SHP77 treated with DMSO at 0.1 percent for 48 hours (cell line): ENCODE measurements at places on chromosomes 6 and 20.

DNA sequence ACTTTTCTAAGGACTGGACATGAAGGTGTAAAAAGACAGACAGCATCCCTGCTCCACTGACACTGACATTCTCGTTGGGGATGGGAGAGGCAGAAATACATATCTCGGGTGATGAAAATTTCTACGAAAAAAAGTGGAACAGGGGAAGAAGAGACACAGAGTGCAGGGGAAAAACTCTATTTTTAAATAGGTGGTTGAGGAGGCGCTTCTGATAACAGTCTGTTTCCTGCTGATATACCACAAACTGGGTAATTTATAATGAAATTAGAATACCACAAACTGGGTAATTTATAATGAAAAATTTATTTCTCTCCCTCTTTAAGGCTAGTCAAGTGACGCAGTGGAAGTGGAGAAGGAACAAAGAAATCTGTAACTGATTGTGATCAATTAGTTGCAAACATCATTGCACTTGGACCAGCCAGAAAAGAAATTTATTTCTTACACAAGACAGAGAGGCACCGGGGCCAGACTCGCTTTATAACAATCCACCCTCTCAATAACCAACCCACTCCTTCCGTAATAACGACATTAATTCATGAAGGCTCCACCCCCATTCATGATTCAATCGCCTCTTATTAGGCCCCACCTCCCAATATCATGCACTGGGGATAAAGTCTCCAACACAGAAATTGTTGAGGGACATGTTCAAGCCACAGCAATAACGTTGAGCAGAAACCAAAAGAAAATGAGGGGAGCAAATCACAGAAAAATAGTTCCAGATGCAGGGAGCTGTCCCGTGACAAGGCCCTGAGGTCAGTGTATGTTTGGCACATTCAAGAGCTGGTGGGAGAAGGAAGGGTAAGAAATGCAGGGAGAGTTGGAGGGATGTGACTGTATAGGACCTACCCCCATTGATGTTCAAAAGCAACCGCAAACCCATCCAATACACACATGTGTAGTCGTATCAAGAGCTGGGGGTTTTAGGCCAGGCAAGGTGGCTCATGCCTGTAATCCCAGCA, 6.6 kb upstream of the SRSF6 start:
- no peak for DNase-seq

GRCh38 chr6:107179004-107179403, 63.7 kb upstream of the BEND3 start:
- DNase-seq, result no peak

DNA sequence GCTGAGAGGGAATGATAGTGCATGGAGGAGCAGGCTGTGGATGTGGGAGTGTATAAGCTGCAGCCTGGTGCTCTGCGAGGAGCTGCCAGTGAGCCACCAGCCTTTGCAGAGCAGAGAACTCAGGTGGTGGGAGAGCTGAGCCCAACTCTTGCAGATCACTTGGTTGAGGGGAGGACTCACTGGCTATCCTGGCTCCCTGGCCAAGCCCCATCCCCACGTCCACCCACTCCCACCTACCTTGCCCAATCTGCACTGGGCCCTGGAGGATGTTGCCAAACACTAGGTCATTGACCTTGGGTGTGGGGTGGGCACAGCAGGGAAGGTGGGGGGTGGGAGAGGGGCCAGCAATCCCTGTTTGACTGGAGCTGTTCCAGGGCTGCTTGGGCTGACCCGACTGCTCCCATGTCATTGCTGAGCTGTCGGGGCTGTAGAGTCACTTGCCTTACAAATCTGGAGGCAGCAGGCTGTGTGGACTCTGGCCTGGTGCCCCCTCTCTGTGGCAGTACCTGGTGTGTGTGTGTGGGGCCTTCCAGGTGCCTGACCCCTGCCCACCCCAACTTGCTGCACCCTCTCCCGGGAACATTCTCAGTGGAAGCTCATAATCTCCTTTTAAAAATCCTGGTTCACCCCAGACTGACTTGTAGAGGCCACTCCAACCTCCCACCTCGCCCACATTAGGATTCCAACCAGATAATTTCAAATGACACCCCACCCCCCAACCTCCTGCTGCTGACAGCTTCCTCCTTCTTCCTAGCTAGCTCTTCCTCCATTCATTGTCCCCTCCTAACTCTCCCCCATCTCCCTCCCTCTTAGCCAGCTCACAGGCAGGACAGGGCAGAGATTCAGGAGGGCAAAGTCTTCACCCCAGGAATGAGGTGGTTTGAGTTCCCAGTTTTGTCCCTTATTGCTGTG, 162.3 kb downstream of the MRPL14 start:
- no peak for DNase-seq

- peak; percentile 41 for DNase-seq
These were observed 90.4 kb downstream of the CARMIL1 start for GRCh38 chr6:25369433-25370177.

DNA sequence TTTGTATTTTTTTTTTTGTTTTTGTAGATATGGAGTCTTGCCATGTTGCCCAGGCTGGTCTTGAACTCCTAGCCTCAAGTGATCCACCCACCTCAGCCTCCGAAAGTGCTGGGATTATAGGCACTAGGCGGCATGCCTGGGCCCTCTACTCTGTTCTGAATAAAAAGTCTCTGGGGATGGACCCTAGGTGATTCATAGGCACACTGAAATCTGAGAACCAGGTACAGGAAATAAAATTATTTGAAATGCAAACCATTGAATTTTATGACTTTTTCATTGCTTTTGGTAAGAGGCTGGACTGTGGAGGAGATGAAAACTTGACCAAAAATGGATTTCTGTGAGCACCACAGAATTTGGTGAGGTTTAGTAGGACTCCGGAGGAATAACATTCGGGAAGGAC, 117.5 kb downstream of the PRIM2 start:
- no peak for DNase-seq

DNA sequence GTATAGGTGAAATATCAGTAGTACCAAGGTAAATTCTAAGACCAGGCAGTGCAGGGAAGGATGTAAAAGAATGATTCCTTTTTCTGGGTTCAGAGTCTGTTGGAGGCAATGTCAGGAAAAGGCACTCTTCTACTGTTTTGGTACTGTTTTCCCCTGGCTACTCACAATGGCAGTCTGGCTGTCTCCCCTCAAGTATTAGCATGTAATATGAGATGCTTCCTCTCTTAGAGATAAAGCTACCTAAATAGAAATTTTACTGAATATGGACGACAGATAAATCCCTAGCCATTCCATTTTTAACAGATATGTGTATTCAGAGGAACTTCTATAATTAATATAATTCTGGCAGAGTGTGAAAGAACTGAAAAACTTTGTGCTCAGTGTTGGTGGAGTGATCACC, 3.5 kb downstream of the RNF8 start:
- DNase-seq, result no peak

DNA sequence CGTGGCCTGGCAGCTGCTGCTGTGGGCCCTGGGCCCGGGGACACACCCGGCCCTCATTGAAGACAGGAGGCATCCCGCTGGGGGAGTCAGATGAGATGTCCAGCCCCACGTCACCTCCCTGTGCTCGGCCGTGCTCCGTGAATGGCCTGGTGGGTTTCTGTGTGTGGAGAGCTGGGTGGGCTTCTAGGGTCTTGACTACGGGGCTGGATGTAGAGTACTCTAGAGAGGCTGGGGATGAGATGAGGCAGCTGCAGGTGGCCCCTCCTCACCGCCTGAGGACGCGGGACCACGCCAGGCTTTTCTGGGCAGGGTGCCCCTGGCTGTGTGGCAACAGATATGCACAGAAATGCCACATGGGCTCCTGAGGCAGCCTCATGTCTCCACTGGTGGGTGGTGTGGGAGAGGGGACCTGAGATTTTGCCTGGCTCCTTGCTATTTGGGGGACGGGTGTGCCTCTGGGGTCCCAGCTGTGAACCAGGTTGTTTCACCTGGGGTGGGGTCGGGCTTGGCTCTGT, 8.4 kb upstream of the BHLHE23 start:
- no peak for DNase-seq

GRCh38 chr6:8940356-8940755, 505.0 kb upstream of the SLC35B3 start:
- peak; percentile 11 for DNase-seq

- DNase-seq, result no peak
These were observed 620.1 kb downstream of the COL12A1 start for GRCh38 chr6:74585753-74586152.

- no peak for DNase-seq
These were observed 94.8 kb upstream of the PHACTR1 start for GRCh38 chr6:12621754-12622153.

- peak; percentile 60 for DNase-seq
These were observed 158.1 kb upstream of the GMDS start for GRCh38 chr6:2403546-2403945.

DNA sequence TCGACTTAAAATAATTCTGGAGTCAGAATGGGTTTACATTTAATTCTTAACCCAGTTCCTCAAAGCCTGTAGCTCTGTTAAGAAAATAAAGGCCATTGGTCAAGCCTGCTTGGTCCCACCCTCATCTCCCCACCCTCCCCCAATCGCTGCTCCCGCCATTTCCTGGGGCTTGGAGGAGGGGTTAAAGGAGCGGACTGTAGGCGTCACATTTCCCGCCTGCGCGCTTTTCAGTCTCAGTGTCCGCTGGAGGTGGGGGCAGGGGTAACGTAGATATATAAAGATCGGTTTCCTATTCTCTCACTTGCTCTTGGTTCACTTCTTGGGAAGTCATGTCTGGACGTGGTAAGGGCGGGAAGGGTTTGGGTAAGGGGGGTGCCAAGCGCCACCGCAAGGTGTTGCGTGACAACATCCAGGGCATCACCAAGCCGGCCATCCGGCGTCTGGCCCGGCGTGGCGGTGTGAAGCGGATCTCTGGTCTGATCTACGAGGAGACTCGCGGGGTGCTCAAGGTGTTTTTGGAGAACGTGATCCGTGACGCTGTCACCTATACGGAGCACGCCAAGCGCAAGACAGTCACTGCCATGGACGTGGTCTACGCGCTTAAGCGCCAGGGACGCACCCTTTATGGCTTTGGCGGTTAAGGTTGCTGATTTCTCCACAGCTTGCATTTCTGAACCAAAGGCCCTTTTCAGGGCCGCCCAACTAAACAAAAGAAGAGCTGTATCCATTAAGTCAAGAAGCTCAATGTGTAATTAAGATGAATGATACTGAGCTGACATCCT, 58.9 kb downstream of the TRIM38 start:
- DNase-seq, result peak; percentile 92

GRCh38 chr6:26051665-26052310, 35.4 kb upstream of the HFE start:
- DNase-seq, result no peak

DNA sequence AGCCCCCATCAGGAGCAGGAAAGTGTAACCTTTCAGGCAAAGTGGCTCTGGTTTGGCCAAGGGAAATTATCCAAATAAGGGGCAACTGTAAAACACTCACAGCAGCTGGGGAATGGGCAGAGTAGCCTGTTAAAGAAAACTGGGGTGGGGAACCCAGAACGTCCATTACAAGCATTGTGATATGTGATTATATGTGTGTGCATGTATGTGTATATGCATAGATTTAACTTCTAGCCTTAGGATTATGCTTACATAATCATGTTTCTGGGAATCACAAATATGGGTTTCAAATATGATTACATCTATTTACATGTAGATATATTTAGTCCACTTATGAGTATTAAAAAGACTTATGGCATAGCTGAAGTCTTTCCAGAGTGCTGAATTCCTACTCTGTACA, 278.1 kb upstream of the JAG1 start:
- DNase-seq, result no peak

DNA sequence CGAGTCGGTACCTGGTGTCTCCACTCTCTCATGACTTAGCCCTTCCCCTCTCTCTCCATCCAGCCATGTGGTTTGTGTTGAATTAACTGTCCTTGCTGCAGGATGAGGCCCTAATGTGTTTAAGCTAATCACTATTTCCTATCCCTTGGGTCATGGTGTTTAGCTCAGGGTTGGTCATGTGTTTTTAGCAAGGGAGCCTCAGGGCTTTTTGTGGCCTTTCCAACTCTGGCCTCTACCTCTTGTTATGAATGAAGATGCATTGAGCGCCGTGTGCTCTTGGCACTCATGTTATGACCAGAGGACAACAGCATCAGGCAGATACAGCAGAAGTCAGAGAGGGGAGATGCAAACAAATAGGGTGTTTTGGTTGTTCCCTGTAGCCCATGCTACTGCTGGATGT, 674.2 kb upstream of the FLRT3 start:
- DNase-seq, result no peak

- DNase-seq, result no peak
These were observed 1.5 kb downstream of the HTR1E start for GRCh38 chr6:86938814-86939213.

DNA sequence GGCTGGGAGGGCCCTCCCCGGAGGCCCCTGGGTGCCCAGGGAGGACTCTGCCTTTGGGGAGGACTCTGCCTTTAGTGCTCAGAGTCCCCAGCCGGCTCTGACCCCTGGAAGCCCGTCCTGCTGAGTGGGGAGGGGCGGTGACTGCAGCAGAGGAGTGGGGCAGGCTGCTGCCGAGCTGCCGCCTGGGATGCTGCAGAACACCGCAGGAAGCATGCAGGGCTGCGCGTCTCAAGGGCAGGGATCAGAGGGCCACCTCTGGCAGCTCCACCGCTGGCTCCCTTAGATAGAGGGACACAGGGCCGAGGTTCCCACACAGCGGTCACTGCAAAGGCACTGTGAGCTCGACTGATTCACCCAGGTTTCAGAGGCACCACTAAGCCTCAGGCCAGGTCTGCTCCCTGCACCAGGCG, 82.2 kb upstream of the GATA5 start:
- no peak for DNase-seq

DNA sequence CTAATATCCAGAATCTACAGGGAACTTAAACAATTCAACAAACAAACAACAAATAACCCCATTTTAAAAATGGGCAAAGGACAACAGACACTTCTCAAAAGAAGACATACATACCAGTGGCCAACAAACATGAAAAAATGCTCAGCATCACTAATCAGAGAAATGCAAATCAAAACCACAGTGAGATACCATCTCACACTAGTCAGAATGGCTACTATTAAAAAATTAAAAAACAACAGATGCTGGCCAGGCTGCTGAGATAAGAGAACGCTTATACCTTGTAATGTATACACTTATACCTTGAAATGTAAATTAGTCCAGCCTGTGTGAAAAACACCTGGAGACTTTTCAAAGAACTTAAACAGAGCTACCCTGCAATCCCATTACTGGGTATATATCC, 166.8 kb downstream of the IBTK start:
- no peak for DNase-seq

DNA sequence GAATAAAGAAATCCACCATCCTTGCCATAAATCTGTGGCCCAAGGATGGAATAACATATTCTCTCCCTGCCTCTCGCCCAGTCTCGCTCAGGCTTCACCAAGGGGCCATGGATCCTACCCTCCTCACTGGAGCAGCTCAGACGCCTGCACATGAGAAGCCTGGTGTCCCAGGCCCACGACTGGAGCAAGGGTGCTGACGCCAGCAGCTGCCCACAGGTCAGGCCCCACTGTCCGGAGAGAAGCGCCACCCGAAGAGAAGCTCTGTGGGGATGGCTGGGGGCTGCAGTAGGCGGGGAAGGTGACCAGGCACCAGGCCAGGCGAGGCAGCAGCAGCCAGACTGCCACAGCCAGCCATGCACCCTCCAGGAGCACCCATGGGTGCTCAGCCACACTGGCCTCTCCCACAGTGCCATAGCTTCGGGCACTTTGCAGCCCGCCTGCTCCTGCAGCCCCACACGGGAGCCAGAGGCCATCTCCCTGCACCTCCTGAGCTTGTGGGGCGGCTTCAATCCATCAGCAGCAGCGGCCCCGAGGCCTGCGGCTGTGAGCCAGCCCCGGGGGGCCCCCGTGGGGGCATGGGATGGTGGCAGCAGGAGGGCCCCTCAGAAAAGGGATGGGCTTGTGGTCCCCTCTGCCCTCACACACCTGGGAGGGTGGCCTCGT, 286.2 kb upstream of the SGK1 start:
- no peak for DNase-seq
